ENCODE measurements at places on chromosomes 1 and 21.

DNA sequence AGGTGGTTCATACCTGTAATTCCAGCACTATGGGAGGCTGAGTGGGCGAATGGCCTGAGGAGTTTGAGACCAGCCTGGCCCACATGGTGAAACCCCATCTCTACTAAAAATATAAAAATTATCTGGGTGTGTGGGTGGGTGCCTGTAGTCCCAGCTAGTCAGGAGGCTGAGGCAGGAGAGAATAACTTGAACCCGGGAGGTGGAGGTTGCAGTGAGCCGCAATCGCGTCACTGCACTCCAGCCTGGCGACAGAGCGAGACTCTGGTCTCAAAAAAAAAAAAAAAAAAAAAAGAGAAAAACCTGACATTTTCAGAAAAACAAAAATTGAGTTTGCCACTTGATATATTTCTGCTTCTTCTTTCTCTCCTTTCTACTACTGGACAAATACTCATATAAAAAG lies 24.3 kb downstream of the CA6 start:
- no peak for DNase-seq

- DNase-seq = no peak
These were observed 20.7 kb upstream of the RPE65 start for GRCh38 chr1:68470388-68470970.

DNA sequence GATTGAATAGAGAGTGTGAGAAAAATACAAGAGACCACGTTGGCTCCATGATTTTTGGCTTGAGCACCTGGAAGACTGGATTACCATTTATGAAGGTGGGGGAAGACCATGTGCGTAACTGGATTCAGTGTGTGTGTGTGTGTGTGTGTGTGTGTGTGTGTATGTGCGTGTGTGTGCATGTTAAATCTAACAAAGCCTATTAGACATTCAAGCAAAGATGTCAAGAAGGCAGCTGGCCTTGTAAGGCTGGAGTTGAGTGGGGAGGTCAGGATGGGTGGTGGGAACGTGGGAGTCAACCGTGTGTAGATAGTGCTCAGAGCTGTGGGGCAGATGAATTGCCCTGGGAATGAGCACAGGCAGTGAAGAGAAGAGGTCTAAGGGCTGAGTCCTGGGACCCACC lies 293.8 kb upstream of the POU3F1 start:
- no peak for DNase-seq

- no peak for DNase-seq
These were observed 322.6 kb downstream of the SMYD3 start for GRCh38 chr1:246184503-246184902.

GRCh38 chr1:98172578-98172977 lies 251.7 kb upstream of the DPYD start:
- DNase-seq = no peak

DNA sequence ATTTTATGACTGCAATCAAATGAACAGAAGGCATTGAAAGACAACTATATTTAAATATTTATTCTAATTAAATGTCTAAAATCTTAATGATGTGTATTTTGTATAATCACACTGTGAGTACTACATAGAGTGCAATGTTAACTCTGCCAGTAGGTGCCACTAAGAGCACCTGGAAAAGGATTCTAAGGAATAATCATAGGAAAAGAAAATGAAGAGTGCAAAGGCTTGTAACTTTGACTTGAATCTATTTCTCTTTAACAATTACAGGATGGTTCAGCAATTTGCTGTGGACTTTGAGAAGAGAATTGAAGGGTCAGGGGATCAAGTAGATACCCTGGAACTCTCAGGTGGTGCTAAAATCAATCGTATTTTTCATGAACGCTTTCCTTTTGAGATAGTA lies 200.4 kb downstream of the DNM3 start:
- no peak for DNase-seq

GRCh38 chr1:32413507-32414185 lies 19.4 kb upstream of the BSDC1 start:
- peak; percentile 40 for DNase-seq

- peak; percentile 63 for DNase-seq
These were observed 14.4 kb upstream of the CAMTA1 start for GRCh38 chr1:6770751-6771440.

GRCh38 chr1:218266356-218266755 lies 18.7 kb upstream of the RRP15 start:
- no peak for DNase-seq

DNA sequence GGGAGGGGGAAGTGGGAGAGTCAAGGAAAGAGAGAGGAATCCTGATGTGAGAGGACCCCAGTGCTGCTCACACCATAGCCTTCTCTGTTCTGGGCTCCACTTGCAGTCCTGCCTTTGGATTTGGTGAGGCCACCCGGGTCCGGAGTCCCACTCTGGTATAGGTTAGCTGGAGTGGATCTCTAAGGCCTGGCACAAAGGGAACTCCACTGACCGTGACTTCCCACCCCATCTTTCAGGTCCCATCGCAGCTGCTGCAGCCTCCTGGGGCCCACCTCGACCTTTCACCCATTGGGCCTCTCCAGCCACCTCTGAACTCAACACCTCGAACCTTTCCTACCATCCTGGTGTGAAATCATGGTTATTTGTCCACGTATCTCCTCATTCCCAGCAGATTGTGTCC lies 324.4 kb downstream of the MATN1 start:
- no peak for DNase-seq

DNA sequence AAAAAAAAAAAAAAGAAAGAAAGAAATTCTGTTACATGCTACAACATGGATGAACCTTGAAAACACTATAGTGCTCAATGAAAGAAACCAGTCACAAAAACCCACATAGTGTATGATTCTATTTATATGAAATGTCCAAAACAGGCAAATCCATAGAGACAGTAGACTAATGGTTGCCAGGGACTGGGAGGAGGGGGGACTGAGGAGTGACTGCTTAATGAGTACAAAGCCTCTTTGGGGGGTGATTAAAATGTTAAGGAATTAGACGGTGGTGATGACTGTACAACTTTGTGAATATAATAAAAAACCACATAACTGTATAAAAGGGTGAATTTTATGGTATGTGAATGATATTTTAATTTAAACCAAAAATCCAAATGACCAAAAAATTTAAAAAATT lies 116.0 kb upstream of the GUCA2B start:
- DNase-seq = no peak

DNA sequence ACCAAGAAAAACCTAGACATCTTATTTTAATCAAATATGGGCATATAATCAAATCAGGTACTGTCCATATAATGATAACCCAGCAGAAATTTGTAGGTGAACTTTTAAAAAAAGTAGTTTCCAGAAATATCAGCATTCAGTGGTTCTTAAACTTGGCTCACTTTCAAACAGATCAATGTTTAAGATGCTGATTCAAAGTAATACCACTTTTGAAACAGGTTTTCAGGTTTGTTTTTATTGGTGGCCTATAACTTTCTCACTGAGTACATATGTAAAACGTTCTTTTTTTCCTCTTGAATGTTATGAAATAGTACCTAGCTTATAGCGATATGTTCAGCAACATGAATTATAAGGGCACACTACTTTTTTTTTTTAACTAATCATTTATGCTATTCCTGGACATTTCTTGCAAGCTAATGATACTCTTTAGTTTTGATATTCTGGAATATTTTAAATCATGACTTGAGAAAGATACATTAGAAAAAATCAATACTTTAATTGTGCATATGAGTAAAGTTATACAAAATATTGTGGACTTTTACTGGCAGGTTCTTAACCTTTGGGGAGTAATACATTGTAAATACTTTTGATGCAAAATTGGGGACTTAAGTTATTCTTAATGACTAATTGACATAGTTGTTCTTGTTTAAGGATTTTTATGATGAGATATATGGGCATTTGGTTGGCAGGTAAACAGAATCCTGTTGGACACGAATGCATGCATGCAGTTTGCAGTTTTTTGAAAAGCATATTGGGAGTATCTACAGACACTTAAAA lies 3.0 kb downstream of the NFIA start:
- DNase-seq = no peak

- DNase-seq = no peak
These were observed 73.4 kb upstream of the PROX1 start for GRCh38 chr1:213914392-213914791.

- DNase-seq = no peak
These were observed 27.3 kb upstream of the EPHA2 start for GRCh38 chr1:16183179-16183578.

DNA sequence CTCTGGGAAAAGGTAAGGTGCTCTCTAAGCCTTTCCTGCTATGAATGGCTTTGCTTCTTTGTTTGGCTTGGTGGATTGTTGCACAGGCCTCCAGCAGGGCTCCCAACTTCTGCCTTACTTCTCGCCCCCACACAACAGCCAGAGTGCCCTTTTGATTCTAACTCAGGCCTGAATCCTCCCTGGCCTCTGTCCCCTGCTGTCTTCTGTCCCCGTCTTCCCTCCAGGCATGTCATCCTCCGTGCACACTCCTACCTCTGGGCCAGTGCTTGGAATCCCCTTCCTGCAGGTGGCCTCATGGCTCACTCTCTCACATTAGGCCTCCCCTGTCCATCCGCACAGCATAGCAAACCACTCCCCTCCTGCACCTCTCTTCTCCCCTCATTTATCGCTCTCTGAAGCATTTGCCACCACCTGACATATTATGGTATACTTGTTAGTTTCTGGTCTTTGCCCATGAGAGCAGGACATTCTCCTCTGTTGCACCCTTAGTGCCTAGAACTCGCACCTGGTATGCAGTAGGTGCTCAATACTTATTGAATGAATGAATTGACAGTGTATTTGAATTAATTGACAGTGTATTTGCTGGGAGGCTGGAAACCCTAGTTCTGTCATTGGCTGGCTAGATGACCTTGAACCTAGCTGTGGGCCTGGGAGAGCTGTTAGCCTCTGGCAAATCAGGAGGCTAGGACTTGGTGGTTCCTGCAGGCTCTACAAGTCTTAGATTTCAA lies 2.9 kb downstream of the ZDHHC18 start:
- no peak for DNase-seq

GRCh38 chr21:33543505-33544129 lies 779 bp downstream of the SON start:
- no peak for DNase-seq

DNA sequence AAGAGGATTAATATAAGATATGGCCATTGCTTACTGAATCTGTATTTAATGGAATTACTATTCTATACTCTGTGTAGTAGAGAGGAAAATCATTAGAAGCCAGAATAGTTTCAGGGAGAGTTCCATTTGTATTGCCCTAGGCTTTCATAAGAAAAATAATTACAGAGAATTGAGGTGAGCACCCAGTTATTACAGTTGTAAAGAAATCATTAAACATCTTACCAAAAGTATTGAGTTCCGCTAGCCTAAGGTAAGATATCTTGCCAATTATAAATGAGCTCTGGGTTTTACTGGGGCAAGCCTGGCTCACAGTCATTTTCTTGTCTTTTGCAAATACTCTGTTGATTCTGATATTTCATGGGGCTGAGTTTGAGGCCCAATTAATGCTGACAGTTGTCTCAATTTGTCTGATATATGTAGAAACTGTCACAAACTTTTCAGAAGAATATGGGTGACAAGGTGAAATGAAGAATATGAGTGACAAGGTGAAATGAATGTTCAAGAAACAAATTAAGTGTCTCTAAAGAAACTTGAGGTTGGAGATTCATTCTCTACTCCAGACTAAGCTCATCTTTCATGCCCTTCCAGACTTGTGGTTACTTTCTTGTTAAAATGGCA lies 127.8 kb downstream of the PTGER3 start:
- no peak for DNase-seq

GRCh38 chr21:34128124-34128523 lies 54.7 kb downstream of the MRPS6 start:
- DNase-seq = no peak

- peak; percentile 70 for DNase-seq
These were observed 1.9 kb upstream of the SMG7 start for GRCh38 chr1:183470147-183470960.

DNA sequence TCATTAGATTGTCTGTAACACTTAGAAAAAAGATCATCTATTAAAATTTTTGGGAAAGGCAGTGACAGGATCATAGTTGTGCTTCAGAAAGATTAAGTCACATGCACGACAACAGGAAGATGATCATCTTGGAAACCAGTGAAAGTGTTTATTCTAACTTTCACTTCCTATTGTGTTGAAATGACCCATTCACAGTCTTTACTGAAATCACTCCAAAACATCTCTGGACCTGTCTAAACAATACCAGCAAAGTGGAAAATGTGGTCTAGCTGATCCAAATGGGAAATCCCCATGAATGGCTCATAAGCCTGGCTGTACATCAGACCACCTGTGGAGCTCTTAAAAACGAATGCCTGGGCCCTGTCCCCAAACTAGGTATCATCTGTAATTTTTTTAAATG lies 111.1 kb upstream of the ETV3 start:
- no peak for DNase-seq

GRCh38 chr1:246933893-246934292 lies 2.1 kb upstream of the AHCTF1 start:
- no peak for DNase-seq

- DNase-seq = no peak
These were observed 178.3 kb upstream of the RAB4A start for GRCh38 chr1:229092377-229093237.

- no peak for DNase-seq
These were observed 135.0 kb downstream of the SYT14 start for GRCh38 chr1:210072896-210073504.

DNA sequence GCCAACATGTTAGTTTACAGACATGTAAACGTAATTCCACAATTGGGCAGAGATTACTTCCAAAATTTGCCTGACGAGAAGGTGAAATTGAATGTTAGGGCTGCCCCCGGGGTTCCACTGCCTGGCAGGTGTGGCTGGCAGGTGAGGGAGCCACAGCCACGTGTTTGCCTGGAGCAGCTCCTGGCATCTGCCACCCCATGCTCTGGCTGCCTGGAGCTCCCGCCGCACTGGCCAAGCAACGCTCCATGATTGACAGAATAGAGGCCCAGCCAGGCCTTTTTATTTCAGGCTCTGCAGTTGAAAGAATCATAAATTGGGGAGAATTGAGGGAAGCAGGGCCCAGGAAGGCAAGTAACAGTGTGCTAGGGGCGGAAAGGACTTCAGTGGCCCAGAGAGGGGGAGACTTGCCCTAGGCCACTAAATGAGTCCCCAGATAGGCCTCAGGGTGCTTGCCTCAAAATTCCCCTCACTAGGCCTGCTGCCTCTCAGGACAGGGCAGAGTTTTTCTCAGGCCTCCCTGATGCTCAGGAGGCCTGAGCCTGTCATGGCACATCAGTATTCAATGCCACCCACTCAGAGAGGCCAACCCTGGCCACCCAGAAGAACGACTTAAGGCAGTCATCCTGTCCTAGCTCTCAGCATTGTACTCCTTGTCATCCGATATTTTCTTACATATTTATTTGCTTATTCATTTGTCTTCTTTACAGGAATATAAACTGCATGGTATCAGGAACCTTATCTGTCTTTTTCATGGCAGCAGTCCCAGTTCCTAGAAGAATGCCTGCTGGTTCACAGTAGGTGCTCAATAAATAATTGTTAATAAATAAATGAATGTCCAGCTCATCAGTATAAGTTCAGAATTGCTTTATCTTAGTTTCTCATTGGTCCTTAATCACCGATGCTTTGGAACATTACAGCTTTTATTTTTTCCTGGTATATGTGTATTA lies 16.6 kb upstream of the S1PR1 start:
- DNase-seq = no peak

DNA sequence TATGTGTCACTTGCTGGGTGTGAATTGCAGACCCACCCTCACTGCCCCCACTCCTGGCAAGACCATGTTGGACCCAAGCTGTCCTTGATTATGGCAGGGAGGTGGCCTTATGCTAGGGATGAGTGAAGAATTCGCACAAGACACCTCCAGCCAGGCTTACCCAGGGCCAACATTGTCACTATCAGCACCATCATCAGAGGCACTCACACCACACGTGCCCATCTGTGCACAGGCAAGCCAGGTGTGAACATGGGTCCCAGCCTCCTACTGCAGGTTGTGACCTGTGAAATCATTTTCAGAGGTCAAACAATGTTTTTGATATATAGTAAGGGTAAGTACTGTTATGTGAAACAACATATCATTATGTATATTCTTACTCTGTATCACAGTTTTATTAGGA lies 20.3 kb upstream of the RGS8 start:
- DNase-seq = no peak

All from HTR-8/SVneo (cell line).